Stimulated activated CD8-positive, alpha-beta memory T cell treated with anti-CD3 and anti-CD28 coated beads, Interleukin-4, amount 100 ng/mL, for 4 hours (primary cell): ENCODE measurements at places on chromosomes 16 and 17.

- no peak for DNase-seq
Measured at GRCh38 chr17:27230996-27231395, 62.9 kb upstream of the WSB1 start.

DNA sequence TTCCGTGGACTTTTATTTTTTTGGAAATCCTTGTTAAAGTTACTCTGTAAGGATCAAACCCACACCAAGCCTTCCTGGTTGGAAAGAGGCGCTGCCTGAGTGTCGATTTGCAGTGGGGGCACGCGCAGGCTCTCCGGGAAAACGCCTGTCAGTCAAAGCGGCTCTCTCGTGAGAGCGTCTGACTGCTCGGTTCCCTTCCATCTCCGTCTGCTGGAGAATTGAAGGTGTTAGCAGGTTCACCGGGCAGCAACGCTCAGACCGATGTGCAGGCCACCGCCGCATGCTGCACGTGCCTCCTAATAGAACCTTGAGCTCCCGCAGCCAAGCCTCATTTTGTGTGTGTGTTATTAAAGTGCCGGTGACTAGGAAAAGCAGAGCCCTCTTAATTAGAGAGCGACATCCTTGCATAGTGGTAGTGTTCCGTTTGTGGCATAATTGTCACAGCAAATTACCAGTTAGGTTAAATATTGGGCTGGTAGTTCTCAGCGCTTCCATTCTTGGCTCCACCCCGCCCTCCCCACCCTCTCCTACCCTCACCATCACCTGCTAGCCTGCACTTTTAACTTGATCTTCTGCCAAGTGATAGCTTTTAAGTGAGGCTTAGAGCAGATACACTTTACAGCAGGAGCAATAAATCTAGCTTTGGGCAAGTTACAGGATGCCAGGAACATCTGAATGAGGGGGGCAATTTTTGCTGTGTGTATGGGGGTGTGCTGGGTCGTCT lies 75.5 kb downstream of the RPA1 start:
- DNase-seq = no peak

DNA sequence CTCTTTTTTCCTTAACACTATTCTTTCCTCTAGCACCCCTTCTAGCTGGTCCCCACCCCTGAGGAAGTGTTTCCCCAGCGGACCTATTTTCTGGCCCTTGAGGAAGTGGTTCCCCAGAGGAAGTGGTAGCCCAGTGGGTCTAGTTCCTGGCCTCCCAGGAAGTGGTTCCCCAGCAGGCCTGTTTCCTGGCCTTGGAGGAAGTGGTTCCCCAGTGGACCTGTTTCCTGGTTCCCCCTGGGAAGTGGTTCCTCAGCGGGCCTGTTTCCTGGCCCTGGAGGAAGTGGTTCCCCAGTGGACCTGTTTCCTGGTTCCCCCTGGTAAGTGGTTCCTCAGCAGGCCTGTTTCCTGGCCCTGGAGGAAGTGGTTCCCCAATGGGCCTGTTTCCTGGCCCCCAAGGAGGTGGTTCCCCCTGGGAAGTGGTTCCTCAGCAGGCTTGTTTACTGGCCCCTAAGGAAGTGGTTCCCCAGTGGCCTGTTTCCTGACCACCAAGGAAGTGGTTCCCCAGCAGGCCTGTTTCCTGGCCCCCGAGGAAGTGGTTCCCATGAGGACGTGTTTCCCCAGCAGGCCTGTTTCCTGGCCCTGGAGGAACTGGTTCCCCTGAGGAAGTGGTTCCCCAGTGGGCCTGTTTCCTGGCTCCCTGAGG lies 58.3 kb downstream of the NTN1 start:
- no peak for DNase-seq

- no peak for DNase-seq
Measured at GRCh38 chr17:51540151-51540550, 279.8 kb downstream of the UTP18 start.

GRCh38 chr17:56119936-56120335 lies 33.3 kb upstream of the ANKFN1 start:
- no peak for DNase-seq

- no peak for DNase-seq
Measured at GRCh38 chr17:68184816-68185436, 62.9 kb upstream of the AMZ2 start.

- no peak for DNase-seq
Measured at GRCh38 chr16:86834451-86835035, 256.2 kb downstream of the FOXL1 start.

DNA sequence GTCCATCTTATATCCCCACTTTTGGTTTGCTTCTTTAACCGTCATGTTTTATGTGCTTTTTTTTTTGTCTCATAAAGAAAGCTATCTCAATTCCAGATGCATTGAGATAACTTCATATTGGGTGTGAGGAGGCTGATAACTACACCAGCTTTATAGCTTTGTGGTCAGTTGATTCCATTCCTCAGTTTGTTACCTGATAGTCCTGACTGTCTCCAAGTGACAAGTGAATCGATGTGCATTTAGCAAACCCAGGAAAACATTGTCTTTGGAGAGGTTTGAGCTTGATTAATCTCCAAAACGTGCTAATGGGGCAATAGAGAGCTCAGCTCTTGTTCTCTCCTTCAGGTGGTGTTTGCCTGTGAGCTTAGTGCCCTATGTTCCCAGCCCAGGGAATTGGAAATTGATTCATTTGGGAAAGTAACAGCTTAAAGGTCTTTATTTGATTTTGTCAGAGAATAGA lies 22.7 kb downstream of the HS3ST3B1 start:
- no peak for DNase-seq

DNA sequence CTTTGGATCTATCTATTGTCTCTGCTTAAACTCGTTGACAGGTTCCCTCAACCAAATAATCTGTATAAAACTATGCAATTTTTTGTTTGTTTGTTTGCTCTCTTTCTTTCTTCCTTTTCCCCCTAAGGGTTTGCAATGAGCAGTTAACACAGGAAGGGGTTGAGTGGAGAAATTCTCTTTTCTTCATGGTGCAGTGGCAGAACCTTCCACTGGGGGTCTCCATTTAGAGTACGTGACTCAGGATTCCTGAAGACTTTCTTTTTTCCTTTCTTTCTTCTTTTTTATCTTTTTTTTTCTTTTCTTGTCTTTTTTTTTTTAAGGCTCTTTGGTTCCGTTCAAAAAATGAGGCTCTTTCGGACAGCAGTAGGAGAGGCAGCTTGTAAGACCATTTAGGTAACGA lies 19.5 kb upstream of the RBFOX1 start:
- no peak for DNase-seq

DNA sequence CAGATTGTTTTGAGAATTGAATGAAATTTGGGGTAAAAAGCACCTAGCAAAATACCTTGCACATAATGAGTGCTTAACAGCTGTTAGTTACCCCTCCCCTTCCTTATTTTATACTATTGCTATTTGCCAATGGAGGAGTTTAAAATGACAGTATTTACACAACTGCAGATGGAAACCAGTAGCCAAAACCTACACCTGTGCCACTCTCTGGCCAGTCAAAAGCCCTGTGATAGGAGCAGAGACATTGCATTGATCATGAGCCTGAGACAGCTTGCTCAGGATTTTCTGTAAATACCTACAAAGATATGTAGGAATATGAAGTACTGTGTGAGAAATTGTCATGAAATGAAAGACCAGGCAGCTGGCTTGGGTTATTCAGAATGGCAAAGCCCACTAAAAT lies 115.3 kb upstream of the HLF start:
- no peak for DNase-seq

DNA sequence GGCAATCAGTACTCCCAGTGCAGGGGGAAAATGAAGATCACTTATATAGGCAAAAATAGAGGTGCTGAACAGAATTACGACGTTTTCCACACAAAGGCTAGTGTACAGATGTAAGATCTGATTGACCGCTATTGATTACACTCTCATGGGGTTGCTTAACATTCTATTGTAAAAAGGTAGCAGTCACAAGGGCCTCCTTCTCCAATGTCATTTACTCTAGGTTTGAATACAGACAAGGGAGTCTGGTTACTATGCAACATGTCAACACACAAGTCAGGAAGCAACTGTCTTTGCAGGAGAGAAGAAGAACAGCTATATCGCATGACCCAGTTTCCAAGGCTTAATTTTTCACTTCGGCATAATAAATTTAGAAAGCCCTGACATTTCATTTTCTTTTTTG lies 7.9 kb downstream of the KRT37 start:
- no peak for DNase-seq

DNA sequence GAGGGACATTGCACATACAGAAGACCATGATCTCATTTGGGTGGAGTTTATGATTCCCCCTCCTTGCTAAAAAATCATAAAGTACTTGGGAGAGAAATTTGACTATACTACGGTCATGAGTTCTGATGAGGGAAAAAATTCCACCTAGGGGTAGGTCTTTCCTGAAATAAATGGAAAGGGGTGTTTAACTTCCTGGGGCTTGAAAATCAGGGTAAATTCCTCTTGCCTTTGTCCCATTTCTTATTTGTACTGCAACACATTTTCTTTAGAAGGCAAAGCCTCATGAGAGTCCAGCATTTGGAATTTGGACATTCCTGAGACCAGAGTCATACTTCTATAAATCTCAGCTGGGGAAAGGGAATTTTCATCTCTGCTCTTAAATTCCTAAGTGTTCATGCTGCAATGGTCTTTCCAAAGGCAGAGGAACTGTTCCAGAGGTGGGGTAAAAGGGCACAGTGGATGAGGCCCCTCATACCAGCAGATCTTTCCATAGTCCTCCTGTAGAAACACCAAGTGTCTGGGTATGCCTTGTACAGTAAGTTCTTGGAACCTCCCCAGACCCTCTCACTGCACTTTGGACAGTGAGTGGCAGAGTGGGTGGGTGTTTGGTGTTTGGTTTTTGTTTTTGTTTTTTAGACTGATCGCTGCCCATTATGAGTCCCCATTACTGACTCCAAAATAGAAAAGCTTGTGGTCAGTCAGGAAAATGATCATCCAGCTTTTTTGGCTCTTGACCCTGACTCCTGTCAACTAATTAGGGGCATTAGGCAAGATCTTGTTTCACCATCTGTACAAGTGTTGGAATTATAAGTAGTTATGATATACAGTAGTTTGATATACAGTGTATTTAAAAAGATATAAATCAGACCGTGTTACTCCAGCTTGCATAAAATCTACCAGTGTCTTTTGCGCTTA lies 6.0 kb downstream of the LYRM1 start:
- DNase-seq = no peak

DNA sequence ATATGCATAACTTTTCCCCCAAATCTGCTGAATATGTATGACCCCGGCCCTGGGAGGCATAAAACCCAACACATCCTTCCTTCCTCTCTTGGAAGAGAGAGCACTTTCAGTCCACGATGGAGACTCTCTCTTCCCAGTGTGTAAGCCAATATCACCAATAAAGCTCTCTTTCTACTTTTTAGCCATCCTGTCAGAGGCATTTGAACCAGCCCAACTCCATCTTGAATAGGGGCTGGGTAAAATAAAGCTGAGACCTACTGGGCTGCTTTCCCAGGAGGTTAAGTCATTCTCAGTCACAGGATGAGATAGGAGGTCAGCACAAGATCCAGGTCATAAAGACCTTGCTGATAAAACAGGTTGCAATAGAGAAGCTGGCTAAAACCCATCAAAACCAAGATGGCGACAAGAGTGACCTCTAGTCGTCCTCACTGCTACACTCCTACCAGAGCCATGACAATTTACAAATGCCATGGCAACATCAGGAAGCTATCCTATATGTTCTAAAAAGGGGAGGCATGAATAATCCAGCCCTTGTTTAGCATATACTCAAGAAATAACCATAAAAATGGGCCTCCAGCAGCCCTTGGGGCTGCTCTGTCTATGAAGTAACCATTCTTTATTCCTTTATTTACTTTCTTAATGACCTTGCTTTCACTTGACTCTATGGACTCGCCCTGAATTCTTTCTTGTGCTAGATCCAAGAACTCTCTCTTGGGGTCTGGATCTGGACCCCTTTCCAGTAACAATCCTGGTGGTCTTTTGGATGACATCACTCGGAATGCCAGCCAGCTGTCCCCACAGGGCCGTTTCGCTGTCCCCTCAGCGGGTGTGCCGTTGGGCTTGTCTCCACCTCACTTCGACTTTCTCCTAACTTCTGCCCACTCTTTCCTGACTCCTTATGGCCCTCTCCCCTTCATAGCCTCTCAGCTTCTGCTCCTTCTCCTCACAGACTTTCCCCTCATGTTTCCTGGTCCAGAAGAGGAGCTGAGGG lies 53.4 kb upstream of the NKD1 start:
- no peak for DNase-seq

- no peak for DNase-seq
Measured at GRCh38 chr17:55144518-55144917, 120.2 kb upstream of the HLF start.

GRCh38 chr17:15470536-15470935 lies 3.1 kb upstream of the CDRT4 start:
- no peak for DNase-seq
